ENCODE measurements at places on chromosomes 11 and 22.

DNA sequence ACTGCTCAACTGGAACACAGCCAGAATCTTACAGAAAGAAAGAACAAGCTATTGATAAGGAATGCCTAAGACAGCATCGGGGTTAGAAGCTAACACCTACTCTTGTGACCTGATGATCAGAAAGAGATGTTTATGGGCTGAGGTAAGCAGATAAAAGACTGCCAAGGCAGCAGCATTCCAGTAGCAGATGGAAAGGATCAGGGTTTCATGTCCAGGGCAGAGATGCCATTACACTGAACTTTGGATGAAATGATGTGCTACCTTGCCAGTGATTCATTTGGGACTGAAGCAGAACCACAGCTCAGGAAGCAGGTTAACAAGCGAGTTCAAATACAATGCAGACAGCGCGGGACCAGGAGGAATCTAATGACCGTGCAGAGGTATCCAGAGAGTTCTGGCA is 27.1 kb upstream of the APOA1 start:
- no peak for DNase-seq

- DNase-seq = no peak
Observed at GRCh38 chr11:105204636-105205035, 65.1 kb upstream of the CARD18 start.

DNA sequence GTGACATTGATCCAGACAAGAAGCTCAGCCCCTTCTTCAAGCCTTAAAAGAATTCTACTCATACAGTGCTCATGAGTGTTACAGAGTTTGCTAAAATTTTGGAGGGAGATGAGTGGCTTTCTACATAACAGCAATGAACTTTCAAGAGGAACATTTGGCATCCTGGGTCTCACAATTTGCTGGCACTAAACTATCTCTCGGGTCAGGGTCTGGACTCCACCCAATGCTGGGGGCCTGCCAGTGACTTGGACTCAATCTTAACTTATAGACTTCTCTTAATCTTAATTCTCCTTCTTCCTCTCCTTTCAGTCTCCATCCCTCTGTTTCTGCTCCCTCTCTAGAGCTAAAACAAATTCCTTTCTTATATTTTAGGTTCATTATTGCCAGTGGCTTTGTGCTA is 317.9 kb downstream of the TMEM135 start:
- DNase-seq = no peak

- DNase-seq = no peak
Observed at GRCh38 chr11:8218840-8219239, 44.8 kb downstream of the LMO1 start.

DNA sequence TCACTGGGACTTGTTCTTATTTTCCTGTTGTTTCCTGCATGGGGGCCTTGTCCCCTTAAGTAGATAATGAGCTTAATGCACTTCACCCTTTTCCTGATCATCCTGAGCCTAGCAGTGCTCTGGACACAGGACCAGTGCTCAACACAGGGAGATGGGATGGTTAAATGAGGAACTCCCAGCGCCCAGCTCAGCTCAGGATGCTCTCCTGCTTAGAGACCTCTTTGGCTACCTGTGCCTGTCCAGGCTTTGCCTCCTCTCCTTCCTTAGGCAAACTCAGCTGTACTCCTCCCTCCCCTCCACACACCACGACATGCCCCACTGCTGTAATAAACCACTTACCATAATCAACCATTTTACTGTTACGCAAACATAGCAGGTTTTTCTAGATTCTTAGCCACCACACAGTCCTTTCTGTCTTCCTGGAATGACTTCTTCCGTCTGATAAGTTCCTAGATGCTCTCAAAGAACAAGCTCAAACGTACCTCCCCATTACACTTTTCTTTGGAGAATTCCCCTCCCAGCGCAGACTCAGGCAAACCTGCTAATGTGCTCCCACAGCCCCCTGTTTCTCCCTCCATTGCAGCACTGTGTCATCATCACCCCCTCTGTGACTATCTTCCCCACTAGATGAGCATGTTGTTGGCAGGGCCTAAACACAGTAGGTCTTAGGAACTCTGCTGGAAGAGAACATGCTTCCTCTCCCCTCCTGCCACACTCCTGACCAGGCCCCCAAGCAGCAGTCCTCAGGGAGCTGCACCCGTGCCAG is 113.6 kb downstream of the MICAL2 start:
- DNase-seq = no peak

DNA sequence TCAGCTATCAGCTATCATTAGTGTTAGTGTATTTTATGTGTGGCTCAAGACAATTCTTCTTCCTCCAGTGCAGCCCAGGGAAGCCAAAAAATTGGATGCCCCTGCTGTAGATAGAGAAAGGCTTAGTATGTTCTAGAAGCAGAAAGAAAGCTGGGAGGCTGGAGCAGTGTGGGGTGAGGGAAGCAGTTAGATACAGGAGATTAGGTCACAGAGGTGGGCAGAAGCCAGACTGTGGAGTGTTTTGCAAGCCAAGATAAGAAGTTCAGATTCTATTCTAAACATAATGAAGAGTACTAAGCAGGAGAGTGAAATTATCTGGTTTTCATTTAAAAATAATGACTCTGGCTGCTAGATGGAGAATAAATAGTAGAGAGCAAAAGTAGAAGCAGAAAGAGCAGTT is 381.7 kb downstream of the DCDC1 start:
- no peak for DNase-seq
